ENCODE measurements at places on chromosomes 12 and 14.

- DNase-seq: no peak
Measured at GRCh38 chr12:106276032-106276740, 26.3 kb upstream of the TCP11L2 start.

DNA sequence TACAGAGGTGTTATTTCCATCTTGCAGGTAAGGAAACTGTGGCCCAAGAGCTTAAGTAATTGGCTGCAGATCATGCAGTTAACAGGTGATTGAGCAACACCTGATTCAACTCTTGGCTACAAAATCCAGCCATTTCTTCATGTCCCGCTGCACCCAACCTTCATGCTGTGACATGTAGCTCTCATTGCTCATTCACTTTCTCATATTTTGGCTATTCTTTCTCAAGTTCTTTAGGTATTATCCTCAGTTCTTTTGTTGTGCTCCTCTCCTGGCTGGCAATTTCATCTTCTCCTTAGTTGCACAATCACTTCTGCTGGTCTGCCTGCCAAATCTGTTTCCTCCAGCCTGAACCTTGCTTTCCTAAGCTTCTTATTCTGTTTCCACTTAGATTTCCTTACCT, 300.8 kb downstream of the SSPN start:
- no peak for DNase-seq

- no peak for DNase-seq
Measured at GRCh38 chr14:51210594-51210993, 29.5 kb upstream of the TMX1 start.

DNA sequence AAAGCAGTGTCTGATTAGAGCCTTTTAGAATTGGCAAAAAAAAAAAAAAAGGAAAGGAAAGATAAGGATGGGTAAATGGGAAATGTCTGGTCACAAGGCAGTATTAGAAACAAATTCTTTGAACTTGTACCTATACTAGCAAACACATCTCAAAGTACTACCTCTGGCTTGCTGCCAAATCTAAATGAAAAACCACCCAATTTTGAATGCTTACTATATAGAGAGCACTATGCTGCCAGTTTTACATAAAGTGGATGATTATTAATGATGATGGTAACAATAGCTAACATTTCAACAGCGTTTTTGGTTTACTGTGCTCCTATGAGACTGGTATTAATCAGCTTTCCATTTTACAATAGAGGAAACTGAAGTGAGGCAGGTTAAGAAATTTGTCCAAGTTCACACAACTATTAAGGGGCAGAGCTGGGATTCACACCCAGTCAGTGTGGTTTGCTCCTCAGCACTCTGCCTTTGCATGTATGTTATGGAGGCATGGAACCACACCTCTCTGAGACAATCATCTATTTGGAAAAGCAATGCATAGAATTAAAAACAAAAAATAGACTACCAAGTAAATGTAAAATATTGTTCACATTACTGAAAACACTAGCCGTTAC, 34.2 kb downstream of the ATP2B1 start:
- DNase-seq: no peak

- no peak for DNase-seq
Measured at GRCh38 chr12:79121486-79121885, 256.9 kb downstream of the SYT1 start.

GRCh38 chr12:42326541-42327226, 717 bp downstream of the PPHLN1 start:
- no peak for DNase-seq

DNA sequence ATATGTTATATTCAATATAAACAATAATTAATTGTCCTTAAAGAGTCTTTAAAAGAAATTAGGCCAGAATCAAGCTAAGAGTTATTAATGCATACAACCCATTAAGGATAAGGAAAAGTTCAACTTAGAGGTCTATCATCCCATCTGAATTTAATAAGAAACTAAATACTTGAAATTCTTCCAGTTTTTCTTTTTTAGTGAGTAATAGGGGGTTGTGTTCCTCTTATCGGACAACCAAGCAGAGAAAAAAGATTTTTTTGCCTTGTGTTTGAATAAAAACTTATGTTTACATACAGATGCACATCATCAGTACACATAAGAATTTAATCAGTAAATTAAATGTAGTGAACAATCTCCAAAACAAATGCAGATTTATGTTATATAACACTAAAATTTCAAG, 32.5 kb downstream of the PAWR start:
- no peak for DNase-seq

- DNase-seq: no peak
Measured at GRCh38 chr12:41402801-41403200, 214.7 kb downstream of the PDZRN4 start.

GRCh38 chr12:43805149-43805859, 813 bp downstream of the TWF1 start:
- DNase-seq: no peak

DNA sequence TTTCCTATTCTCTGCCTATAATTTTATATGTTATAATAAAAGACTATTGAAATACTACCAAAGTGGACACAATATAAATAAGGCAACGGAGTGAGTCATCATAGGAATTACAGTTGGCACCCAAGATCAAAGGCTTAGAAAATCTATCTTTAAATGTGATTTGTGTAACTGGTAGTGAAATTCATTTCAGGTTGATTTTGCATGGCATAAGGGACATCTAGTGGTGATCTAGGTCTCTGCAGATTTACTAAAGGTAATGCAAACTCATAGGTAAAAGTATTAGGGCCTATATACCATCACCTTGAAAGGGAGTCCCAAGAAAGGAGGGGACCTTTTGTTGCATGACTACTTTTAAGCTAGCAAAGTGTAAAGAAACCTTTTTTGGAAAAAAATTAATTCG, 527.2 kb downstream of the NRXN3 start:
- no peak for DNase-seq

GRCh38 chr12:121110211-121110940, 22.3 kb upstream of the P2RX7 start:
- DNase-seq: peak; percentile 36

All from stimulated activated CD8-positive, alpha-beta memory T cell treated with anti-CD3 and anti-CD28 coated beads, Interleukin-7, amount 100 ng/mL, for 1 hour (primary cell).